Left renal pelvis (tissue), 4 donors: ENCODE measurements at places on chromosomes 2 and 18.

GRCh38 chr2:159300586-159300985 lies 14.1 kb upstream of the WDSUB1 start:
- DNase-seq: no peak

DNA sequence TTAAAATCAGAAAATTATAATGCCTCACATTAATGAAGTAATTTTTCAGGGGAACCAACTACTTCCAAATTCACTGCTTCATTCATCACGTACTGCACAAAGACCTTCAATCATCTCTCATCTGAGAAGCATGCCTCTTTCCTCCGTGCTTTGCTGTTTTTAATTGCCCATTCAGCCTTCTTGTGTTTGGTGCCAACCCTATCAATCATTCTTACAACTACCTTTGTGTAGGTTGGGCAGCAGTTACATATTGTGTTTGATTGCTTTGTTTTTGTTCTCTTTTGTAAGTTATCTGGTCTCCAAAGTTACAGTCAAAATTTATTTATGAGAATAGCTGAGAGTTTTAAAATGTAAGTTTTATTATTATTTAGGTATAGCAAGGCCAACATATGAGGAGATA lies 549.0 kb upstream of the SLC8A1 start:
- no peak for DNase-seq

GRCh38 chr2:206837775-206838174 lies 72.4 kb downstream of the FASTKD2 start:
- no peak for DNase-seq

DNA sequence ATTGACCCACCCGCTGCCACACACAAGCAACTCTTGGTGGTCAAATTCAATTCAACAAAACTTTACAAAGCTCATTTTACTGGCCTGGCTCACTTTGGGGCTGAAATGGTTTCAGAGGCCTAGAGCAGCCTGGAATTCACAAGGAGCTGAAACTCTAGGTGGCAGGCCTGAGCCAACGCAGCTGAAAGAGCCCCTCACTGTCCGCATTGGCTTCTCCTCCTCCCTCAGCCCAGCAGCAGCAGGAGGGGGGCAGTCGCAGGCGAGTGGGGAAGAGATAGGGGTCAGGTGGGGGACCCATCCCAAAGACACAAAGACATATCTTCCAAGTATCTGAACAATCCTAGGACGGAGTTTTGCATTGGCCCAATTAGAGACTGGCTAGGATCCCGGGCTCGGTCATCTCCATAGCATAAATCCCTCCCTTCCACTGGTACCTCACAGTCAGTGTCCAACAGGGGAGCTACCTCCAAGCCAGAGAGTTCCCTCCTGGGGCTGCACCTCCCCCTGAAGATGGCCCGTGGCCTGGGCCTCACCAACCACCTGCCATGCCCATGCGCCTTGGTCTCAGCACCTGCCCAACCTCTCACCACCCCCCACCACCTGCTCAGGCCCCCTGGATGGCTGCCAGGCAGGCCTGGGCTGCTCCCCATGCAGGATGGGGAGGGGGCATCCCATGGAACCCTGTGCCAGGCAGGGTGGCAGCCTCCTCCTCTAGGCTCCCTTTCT lies 113.4 kb downstream of the ZBTB7C start:
- no peak for DNase-seq

GRCh38 chr2:177352441-177353186 lies 40.0 kb upstream of the AGPS start:
- no peak for DNase-seq

DNA sequence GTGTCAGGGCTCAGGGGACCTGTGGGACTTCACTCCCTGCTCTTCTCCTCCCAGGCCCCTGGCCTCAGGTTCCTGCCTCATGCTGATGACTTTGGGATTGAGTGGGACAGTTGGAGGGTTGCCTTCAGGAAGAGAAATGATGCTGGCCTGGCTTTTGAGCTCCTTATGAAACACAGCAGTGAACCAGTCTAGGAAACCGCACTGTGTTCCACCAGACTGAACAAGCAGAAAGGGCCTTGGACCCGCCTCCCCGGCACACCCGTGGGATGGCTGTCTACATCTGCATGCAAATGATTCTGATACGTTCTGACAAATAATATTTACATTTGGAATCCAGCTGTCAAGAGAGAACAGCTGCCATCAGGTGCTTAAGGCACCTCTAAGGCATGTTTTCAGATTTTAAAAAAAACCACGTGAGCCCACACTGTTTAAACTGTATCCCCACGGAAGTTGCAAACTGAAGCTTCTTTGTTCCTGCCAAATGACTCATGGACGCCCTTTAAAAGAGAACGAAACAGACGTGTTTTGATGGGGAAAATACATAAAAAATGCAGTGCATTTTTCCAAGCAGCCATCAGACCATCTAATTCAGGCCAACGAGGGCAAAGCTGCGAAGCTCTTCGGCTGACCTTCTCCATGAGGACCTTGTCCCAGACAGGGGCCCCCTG lies 27.6 kb upstream of the ASAP2 start:
- no peak for DNase-seq

DNA sequence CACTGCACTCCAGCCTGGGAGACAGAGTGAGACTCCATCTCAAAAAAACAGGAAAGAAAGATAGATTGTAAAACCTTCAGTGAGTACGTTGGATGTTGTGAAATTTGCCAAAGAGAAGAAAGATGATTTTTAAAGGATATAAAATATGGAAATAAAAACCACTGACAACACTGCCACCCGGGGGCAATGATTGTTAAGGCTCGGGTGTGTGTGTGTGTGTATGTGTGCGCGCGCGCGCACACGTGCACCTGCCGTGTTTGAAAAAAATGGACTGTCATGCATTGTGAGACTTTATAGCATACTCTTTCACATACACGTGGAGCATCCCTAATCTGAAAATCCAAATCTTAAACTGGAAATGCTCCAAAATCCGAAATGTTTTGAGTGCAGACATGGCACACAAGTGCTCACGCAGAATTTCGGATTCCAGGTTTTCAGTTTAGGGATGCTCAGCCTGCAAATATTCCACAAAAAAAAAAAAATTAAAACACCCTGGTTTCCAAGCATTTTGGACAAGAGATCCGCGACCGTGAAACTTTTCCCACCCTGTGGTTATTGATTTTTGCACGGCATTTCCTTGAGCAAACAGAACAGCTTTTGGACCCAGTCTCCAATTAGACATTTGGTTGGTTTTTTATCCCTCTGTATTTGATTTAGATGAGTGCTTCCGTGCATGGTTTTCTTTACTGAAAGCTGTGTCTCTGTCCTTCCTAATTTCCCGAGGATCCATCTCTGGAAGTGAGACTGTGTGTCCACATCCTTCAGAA lies 269.2 kb downstream of the AGAP1 start:
- no peak for DNase-seq

DNA sequence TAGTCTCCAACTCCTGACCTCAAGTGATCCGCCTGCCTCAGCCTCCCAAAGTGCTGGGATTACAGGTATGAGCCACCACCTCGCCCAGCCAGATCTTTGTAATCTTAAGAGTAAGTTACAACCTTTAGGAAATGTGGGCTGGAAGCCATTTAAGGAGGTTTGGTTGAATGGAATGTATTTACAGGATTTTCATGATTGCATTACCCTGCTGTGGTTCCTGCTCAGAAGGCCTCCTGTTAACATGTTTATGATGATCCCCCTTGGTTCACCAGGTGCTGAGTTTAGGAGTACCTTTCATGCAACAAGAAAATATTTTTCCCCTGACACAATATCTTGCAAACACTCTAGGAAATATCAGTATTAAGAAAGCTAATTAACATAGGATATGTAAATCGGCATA lies 187.4 kb upstream of the SH3BP4 start:
- no peak for DNase-seq

- DNase-seq: no peak
These were observed 12.8 kb downstream of the TANK start for GRCh38 chr2:161172901-161173540.

GRCh38 chr2:75549401-75550253 lies 11.1 kb downstream of the EVA1A start:
- no peak for DNase-seq

DNA sequence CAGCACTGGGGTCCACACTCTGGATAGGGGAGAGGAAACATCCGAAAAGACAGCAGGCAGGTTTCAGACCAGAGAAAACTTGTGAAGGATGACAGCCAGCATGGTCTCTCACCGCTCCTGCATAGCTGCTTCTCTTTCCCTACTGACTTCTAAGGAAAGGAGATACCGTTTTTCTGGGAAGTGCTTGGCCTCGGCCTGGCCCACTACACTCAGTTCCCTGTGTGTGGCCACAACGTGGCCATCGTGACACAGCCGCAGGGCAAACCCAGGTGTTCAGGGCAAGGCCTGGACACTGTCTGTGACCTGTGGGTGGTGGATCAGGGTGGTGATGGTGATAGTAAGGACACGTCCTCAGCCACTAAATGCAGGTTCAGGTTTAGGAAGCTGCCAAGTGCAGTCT lies 34.2 kb upstream of the ACAA2 start:
- DNase-seq: no peak

DNA sequence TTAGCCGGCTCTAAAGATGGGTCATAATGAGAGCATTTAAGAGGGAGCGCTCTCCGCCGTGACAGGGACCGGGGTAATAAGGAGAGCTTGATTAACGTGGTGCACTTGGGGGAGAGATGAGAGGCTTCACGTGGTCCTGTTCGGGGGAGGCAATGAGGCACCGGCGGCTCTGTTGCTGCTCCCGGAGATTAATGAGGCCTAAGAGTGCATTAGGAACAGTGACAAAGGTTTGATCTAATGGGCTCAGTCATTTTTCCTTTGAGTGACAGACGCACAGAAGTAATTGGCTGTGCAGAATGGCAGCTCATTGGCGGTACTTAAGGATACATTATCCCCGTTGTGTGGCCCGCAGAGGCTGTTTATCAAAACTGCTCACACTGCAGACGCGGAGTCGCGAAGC lies 250.7 kb downstream of the GBX2 start:
- peak; percentile 41 for DNase-seq

DNA sequence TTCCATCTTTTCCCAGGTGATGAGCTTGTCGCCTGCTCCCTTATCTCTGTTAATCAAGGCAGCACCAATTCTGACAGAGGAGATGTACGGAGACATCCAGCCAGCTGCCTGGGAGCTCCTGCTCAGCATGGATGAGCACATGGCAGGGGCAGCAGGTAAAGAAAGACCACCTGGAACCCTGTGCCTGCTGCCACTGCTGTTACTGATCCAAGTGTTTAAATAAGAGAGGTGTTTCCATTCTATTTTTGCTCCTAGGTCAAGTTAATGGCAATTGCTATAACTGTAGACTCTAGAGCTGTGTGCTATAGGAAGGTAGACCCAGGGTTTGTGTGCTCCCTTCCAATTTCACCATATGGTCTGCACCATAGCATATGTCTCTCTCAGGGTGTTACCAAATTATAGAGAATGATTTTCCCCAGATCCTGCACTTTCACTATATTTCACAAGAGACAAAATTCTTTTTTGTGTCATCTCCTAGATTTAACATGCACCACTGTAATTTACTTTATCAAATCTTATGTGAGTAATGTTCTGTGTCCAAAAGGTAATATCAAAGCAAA lies 88.6 kb upstream of the RPE start:
- DNase-seq: no peak

DNA sequence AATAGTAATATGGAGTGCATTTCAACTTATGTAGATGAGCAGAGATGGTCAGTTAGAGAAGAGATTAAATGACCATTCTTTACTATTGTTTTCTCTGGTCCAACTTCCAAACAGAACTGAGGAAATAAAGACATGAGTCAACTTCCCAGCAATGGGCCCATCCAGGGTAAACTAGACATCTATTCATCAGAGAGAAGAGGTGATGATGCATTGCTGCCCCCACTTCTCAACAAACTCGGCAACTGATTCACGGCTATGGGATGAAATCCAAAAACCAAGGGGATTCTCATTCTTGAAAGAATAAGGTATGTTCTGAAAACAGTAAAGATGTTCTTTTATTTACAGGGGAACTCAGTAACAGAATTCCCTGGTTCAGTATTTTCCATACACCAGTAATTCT lies 190.7 kb downstream of the RDH14 start:
- DNase-seq: no peak

- no peak for DNase-seq
These were observed 7.6 kb downstream of the ITM2C start for GRCh38 chr2:230872151-230872967.

- no peak for DNase-seq
These were observed 40.9 kb downstream of the ANKRD12 start for GRCh38 chr18:9177466-9177865.

- DNase-seq: no peak
These were observed 207.8 kb downstream of the MYT1L start for GRCh38 chr2:2123238-2123637.

- DNase-seq: no peak
These were observed 84.1 kb upstream of the SLC66A3 start for GRCh38 chr2:11071211-11071610.

GRCh38 chr2:220646424-220646823 lies 925.7 kb downstream of the EPHA4 start:
- no peak for DNase-seq

DNA sequence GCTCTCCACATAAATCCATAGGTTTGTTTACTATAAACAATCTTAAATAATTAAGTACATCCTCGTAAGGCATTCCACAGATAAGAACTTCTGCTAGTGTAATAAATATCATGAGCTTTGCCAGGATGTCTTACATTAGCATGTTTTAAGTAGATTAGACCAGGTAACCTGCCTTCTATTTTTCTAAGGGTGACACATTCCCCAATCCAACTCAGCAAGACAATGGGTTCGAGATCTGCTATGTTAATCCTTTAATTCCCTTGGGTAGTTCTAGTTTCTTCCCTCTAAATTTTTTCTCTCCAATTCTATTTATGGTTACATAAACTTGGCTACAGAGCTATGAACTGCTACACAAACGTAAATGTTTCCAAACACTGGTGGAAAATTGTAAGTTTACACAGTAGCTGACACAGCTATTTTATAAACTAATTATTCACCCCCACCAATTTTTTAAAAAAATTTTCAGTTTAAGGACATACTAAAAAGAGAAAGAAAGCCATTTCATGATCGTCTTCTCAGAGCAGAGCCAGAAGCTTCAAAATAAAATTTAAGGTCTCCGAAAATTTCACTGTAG lies 386.5 kb upstream of the SLC39A10 start:
- no peak for DNase-seq

GRCh38 chr2:101980368-101980767 lies 11.4 kb upstream of the IL1R2 start:
- no peak for DNase-seq

DNA sequence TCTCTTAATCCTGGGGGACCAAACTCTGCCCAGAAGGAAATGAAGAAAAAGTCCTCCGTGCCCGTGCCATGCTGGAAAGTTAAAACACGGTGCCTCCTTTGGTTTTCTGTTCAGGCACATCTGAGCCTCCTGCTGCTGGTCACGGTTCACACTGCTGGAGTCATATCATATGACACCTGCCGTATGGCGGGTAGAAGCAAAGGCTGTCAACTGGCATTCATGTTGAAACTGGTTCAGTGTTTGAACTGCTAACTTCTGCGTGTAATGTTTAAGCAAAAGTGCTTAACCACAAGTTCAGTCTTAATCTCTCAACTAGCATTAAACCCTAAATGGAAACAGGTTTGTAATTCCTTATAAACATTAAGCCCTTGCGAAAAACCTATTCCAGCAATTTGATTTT lies 3.1 kb downstream of the STK39 start:
- no peak for DNase-seq

- no peak for DNase-seq
These were observed 2.4 kb upstream of the MSGN1 start for GRCh38 chr2:17813742-17814473.
